Caco-2 (cell line): ENCODE measurements at places on chromosomes 12 and 14.

GRCh38 chr14:99664937-99665273 lies 19.2 kb upstream of the CYP46A1 start:
- DNase-seq, result no peak

DNA sequence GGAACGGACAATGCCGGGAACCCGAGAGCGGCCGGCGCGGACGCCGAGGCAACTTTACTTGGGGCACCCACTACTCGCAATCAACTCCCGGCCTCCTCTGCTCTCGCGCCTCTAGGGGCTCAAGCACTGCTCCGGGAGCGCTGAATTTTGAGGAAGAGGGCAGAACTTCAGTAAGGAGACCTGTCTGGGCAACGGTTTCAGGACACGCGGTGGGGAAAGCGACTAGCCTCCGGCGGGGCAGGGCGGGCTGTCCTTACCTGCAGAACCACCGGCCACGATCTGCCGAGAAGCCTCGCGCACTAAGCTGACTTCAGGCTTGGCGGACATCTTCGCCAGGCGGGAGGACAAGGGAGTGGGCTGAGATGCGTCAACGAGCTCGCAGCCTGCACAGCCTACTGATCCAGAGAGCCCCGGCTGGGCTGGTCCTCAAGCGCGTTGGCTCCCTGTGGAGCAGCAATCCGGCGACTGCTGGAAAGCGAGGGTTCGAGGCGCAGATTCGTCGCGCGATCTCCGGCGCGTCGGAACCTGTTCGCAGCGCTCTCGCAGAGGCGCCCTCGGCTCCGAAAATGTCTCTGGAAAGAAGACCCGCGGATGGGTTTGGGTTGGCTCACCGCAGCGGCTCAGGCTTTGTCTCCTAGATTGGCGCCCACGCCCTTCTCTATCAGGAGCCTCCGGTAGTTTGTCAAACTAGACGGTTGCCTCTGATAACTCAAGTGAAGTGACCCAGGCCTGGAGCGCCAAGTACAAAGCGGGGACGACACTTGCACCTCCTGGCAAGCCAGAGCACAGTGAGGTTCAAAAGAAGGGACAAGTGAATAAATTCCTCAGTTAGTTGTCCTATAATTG lies at the start of gene SLC25A21:
Gene SLC25A21 (minus strand): TSS at position 583 of the 846 bp plus-strand sequence.
- peak; percentile 85 for DNase-seq

GRCh38 chr12:107684990-107685359 lies 624 bp upstream of the PWP1 start:
- DNase-seq, result peak; percentile 80

GRCh38 chr12:11822081-11822834 lies 172.8 kb downstream of the ETV6 start:
- no peak for DNase-seq

GRCh38 chr12:62128175-62128975 lies 131.8 kb upstream of the USP15 start:
- no peak for DNase-seq

- DNase-seq, result no peak
Measured at GRCh38 chr12:124603831-124604251, 36.4 kb upstream of the NCOR2 start.

DNA sequence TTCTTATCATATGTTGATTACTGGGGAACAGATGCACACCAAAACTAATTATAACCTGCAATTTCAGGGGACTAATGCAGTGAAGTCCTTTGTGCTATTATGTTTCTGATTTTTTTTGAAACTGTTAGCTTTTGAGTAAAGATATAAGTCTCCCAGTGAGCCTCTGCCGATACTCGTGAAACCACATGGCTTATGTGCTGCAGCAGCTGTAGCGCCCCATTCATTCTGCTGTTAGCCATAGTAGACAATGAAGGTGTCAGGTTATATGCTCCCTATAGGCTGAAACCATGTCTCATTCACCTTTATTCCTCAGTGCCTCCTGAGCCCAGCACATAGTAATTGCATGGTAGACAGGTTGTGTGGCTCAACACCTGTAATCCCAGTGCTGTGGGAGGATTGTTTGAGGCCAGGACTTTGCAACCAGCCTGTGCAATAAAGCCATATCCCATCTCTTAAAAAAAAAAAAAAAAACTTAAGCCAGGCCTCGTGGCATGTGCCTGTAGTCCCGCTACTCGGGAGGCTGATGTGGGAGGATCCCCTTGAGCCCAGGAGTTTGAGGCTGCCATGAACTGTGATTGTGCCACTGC lies 25.0 kb downstream of the GOLGA5 start:
- no peak for DNase-seq

- no peak for DNase-seq
Measured at GRCh38 chr12:6745741-6746525, 7.0 kb downstream of the MLF2 start.

DNA sequence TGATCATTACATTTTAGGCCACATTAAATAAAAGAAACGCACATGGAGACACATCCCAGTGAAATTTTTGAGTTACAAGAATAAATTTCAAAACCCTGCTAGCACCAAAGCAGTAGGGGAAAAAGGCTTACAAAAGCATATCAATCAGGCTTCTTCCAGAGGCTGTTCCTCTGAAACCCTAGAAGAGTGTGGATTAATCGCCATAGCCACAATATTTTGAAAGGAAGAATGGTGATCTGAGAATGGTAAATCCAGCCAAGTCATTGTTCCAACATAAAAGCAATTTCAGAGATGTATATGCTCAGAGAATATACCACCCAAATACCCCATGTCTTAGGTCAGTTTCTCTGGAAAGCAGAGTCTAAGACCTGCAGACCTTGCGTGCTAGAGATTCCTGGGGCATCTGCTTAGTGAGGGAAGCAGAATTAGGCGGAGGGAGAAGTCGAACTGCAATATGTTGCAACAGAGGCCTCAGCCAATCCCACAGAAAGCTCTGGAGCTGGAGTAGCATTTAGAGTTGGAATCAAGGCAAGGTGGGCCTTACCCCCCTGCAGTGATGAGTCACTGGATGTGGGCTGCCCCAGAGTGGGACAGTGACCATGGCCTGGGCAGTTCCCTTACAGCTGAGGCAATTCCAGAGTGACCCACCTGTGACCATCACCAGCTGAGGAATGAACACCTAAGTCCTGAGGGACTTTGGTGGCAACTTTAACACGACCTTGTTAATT lies 125.2 kb downstream of the NTF3 start:
- no peak for DNase-seq

DNA sequence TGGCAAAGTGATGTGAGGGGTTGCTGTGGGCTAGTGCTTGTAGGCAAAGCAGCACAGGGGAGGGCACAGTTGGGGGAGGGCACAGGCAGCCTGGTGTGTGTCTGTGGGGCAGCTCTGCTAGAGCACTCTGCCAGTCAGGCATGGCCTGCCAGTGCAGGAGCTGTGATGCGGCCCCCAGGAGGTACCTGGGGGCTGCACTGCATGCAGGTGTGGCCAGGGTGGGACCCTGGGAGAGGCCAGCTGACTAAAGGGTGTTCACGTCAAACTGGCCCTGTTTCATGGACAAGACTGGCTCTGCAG lies 54.1 kb downstream of the FRS2 start:
- DNase-seq, result no peak

- no peak for DNase-seq
Measured at GRCh38 chr12:70744178-70744577, 106.9 kb upstream of the PTPRB start.

DNA sequence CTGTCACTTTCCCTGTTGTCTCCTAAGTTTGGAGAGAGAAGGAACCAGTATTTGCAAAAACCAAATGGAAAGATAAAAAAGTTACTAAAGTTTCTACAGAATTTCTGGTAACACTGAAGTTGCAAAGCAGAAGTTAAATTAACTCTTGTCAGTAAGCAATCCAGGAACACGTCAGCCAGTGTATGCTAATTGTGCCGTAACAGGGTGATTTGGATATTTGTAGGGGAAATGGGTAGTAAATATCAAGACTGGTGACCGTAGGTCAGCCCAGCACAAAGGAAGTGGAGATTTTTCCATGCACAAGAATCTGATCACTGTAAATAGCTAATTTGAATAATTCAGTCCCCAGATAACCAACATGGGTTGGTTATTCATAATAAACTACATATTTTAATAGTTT lies 2.3 kb downstream of the CDKN1B start:
- no peak for DNase-seq

GRCh38 chr12:21248679-21249078 lies 86.0 kb downstream of the SLCO1A2 start:
- DNase-seq, result no peak

DNA sequence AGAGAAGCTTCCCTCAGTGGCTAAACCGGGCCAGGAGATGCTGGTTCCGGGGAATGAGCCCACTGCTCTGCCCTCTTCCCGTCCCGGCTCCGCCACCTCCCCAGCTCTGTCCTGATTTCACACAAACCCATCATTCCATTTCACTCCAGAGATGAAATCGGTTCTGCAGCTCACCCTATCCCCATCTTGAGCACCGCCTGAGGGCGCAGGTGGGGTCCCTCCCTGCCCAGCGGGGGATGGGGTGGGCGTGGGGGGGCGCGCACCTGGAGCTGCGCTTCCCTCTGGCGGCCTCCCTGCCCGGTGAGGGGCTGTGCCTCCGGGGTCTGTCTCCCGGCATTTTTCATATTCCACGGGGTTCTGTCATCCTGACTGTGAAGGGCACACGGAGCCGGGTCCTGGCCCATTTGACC lies 44.7 kb downstream of the NOC4L start:
- no peak for DNase-seq

GRCh38 chr14:22579236-22579635 lies 9.8 kb downstream of the DAD1 start:
- no peak for DNase-seq

GRCh38 chr12:118033323-118033722 lies 16.8 kb downstream of the RFC5 start:
- DNase-seq, result no peak

DNA sequence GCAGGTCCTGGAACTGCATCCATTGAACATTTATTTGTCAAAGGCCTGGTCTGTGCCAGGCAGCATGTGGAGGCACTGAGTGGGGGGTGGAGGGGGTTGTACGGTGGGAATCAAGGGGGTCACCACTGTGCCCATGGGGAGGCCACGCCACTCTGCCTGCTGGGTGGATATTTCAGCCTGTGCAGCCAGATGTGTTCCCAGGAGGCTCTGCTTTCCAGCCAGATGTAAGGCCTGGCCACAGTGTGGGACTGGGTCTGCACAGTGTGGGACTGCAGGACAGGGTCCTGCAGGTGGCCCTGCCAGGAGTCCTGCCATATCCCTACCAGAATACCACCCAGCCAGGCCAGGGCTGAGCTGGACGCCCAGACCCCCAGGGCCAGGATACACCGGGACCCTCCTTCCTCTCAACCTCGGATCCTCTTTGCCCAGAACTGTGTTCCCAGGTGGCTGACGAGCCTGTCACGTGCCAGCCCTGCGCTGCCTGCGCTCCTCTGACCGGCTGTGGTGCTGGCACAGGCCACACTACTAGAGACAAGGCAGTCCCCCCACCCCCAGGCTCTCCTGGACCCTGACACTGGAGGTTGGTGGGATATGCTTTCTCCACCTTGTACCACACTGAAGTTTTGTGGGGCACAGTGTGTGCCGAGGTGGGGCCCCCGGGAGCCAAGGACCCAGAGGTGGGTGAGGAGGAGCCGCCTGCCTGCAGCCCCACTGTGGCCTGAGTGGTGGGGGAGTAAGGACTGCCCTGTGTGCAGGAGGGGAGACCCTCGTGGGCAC lies 17.5 kb downstream of the XRCC3 start:
- DNase-seq, result no peak

- DNase-seq, result no peak
Measured at GRCh38 chr12:112946236-112947000, 8.1 kb downstream of the OAS3 start.

DNA sequence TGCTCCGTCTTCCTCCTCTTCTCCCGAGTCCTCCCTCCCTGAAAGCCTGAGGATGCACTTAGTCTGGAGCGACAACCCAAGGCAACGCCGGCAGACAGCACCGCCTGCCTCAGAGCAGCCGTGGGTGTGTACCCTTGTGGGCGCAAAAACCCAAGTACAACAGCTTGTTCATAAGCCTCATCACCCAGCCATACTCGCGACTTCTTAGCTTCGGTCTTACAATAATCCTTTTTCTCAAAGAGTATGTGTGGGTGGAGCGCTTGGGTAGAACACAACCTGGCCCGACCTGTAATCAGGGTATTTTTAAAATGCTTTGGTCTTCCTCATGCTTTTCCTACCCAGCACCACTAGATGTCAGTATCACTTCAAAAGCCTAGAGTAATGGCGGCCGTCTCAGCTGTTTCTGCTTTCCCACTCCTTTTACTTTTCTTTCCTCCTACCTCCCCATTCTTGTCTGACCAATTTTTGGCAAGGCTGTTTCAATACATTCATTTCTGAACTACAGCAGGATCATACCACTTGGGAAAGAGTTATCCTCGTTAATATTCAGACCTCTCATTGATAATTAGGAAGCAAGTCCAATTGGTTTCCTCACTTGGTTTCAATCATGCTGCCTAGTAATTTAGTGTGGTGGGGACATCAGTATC lies 198.9 kb downstream of the EPS8 start:
- DNase-seq, result peak; percentile 79

DNA sequence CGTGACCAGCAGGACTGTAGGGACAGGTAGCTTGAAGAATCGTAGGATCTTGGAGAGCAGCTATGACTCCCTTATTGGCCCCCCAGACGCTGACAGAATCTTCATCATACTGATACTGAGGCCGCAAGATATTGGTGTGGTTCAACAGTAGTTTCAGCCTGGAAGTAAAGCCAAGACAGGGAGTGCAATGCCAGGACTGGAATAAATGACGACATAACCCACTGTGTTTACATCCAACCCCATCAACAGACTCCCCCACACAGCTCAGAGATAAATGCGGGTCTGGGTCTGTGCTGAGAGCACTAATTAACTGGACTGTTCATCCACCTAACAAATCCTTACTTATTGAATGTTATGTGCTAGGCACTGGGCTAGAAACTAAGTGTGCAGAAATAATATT lies 16.6 kb downstream of the NOXRED1 start:
- DNase-seq, result no peak

DNA sequence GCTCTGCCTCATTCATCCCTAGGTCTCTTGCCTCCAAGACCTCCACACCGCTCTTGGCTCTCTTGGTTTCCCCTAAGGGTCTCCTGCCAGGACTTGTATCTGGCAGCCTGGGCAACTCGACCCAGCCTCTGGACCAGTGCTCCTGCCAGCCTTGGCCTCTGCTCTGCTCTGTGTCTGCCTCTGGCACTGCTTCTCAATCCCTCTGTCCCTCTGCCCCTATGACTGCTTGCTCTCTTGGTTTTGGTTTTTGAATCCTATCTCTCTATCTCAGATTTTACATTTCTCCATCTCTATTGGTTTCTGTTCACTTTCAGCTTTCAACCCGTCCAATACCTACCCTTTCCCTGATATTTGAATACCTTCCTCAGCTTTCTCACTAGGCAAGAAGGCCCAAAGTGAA lies 6.3 kb downstream of the ITGA5 start:
- DNase-seq, result no peak

- DNase-seq, result no peak
Measured at GRCh38 chr12:51192284-51192671, 19.3 kb upstream of the TFCP2 start.

GRCh38 chr14:78197051-78197450 lies 26.9 kb downstream of the NRXN3 start:
- DNase-seq, result no peak

GRCh38 chr12:68699486-68699885 lies 12.7 kb downstream of the NUP107 start:
- no peak for DNase-seq

GRCh38 chr14:90109858-90110257 lies 48.1 kb downstream of the KCNK13 start:
- peak; percentile 21 for DNase-seq
